Activated naive CD4-positive, alpha-beta T cell treated with anti-CD3 and anti-CD28 coated beads for 36 hours (primary cell): ENCODE measurements at places on chromosomes 12 and 14. TPM values are rescaled to one million over a fixed set of nuclear protein-coding genes. Genes with fewer than 3 reads are reported as not detected.

DNA sequence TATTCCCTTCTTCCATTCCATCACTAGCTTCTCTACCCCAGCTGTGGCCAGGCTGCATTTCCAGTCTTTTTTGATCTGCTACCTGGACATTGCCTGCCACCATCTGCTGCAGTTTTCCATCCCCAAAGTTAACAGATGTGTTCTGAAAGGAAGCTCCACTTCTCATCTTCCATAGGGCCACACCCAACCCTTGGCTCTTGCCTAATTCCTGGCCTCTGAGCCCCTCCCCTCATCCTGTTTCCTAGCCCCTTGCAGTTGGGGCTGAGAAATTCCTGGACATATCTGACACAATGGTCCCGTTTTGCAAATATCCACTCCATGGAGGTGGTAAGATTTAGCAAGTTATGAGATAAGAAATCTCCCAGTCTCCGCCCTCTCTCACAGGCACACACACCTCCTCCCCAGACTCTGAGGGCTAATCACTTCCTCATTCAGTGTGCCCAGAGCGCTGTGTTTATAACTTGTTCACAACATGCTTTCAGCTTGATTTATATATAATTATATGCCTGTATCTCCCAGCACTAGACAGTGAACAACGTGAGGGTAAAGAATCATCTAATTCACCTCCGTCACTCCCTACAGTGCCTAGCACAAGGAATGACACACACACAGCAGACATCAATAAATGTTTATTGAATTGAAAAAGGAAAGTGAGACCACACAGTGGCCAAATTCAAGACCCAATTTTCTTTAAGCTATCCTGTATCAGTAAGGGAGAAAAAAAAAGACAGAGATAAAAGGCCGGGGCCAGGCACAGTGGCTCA lies 13.4 kb downstream of the SMUG1 start:
- no peak overlapping the region for H3K27ac ChIP-seq
- no peak overlapping the region for H3K4me3 ChIP-seq
- H3K27me3 ChIP-seq = peaks cover 5% of the 10 kb centered on the region
- peaks cover 5% of the 10 kb centered on the region for H3K4me1 ChIP-seq
- H3K36me3 ChIP-seq = no peaks in the 10 kb centered on the region

DNA sequence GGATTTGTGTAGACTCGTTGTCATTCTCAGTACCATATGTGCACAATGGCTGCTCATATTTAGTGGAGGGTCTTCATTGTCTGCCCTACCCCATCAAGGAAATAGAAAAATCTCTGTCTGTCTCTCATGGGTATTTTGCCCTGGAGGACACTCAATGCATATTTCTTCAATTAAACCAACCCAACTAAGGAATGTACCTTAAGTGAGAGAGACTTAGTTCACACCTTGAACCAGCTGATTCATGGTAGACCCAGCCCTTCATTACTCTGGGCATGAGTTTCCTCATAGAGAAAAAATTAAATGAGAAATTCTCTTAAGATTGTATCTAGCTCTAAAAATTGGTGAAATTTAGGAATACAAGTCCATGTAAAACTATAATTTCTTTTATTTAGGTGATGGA lies 107.1 kb upstream of the PLEKHG7 start:
- no peaks in the 10 kb centered on the region for H3K27me3 ChIP-seq
- peak overlapping the region; percentile 96 for H3K27ac ChIP-seq
- H3K36me3 ChIP-seq = peaks cover 14% of the 10 kb centered on the region
- no peak for DNase-seq
- H3K4me3 ChIP-seq = no peak overlapping the region

GRCh38 chr14:24806061-24806678 lies 172.2 kb upstream of the GZMB start:
- peak; percentile 68 for DNase-seq
- H3K4me1 ChIP-seq = no peaks in the 10 kb centered on the region
- no peak overlapping the region for H3K27ac ChIP-seq
- H3K4me3 ChIP-seq = no peak overlapping the region
- H3K27me3 ChIP-seq = peaks cover 7% of the 10 kb centered on the region

GRCh38 chr12:131209082-131210070 lies 255.7 kb downstream of the ADGRD1 start:
- no peaks in the 10 kb centered on the region for H3K27me3 ChIP-seq
- H3K4me3 ChIP-seq = no peak overlapping the region
- no peak overlapping the region for H3K27ac ChIP-seq
- H3K4me1 ChIP-seq = peaks cover 28% of the 10 kb centered on the region
- peak; percentile 25 for DNase-seq

GRCh38 chr12:24554612-24555295 lies 394.1 kb downstream of the BCAT1 start:
- no peaks in the 10 kb centered on the region for H3K36me3 ChIP-seq
- H3K27me3 ChIP-seq = peaks cover 16% of the 10 kb centered on the region
- no peak overlapping the region for H3K27ac ChIP-seq
- DNase-seq = no peak

DNA sequence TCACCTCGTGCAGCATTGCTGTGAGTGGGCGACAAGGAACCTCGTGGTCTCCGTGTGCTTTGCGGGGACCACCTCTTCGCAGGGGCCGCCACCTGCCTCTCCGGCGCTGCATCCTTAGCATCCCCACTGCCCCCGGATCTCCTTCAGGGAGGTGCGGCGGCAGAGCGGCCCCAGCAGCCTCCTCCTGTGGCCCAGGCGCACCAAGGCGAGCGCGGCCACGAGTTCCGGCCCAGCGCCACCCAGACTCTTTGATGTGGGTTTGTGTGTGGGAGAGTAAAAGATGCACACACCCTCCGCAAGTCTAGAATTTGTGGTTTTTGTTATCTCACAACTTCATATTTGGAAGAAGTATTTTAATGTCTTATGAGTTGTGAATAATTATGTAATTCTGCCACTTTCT lies 118.8 kb upstream of the DIO3 start:
- no peak overlapping the region for H3K4me3 ChIP-seq
- no peaks in the 10 kb centered on the region for H3K36me3 ChIP-seq
- peaks cover 38% of the 10 kb centered on the region for H3K4me1 ChIP-seq
- H3K27ac ChIP-seq = no peak overlapping the region
- DNase-seq = peak; percentile 68

- no peaks in the 10 kb centered on the region for H3K4me1 ChIP-seq
- H3K4me3 ChIP-seq = no peak overlapping the region
- no peaks in the 10 kb centered on the region for H3K27me3 ChIP-seq
- H3K27ac ChIP-seq = no peak overlapping the region
- H3K36me3 ChIP-seq = peaks cover 3% of the 10 kb centered on the region
Observed at GRCh38 chr12:29255042-29255441, 106.0 kb downstream of the FAR2 start.

DNA sequence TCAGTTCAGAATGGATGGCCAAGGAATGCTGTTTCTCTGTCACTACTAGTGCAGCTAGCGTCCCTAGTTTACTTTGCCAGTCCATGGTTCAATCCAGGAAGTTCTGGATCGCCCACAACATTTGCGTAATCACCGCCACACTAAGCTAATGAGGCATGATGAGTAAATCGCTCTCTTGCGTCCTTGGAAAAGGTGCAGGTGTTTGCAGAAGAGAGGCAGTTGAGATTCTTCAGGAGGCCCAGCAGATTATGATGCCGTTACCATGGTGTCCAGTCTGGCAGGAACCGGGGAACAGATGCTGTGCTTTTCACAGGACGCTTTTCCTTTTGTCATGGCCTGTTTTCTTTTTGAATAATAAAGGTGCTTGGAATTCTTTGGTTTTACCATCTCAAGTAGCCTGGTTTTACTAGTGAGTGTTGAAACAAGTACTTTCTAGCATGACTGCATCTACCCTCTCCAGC lies 9.0 kb downstream of the TPH2 start:
- DNase-seq = no peak
- no peak overlapping the region for H3K27ac ChIP-seq
- no peaks in the 10 kb centered on the region for H3K36me3 ChIP-seq
- H3K4me3 ChIP-seq = no peak overlapping the region
- H3K27me3 ChIP-seq = peaks cover 16% of the 10 kb centered on the region

DNA sequence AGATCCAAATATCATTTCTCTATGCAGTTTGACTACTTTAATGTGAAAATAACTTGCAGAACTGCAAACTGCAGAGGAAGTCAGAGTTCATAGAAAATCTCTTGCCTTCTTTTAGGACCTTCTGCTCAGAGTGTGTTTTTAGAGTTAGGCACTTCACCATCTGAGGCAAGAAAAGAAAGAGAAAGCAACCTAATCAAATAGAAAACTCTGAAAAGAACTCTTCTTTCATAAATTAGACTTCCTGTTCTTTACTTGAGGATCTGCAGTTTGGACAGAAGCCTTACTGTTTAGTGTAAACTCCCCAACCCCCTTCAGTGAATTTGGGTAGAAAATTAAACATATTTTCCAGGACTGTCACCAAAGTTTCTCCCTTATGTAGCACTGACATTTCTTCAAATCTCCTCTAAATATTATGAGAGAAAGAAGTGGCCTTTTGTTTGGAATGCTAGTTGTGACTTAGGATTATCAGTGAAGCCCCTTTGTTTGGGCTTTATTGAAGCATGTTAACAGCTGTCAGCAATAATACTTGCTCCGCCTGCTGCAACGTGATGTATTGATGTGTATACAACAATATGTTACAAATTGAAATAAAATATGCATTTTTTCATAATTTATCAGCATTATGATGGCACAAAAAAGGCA lies 99.5 kb downstream of the PDZRN4 start:
- H3K27ac ChIP-seq = no peak overlapping the region
- H3K36me3 ChIP-seq = no peaks in the 10 kb centered on the region
- no peaks in the 10 kb centered on the region for H3K4me1 ChIP-seq
- DNase-seq = no peak
- H3K27me3 ChIP-seq = peaks cover 3% of the 10 kb centered on the region

The SLC25A47 gene
- not detected for total RNA-seq

The CMA1 gene
- 1.2 TPM for total RNA-seq
